ENCODE measurements at places on chromosomes 11 and 22.

GRCh38 chr11:33802194-33802950 lies 28.1 kb upstream of the FBXO3 start:
- peak; percentile 70 for DNase-seq

GRCh38 chr11:17161515-17161914 lies 46.3 kb downstream of the PIK3C2A start:
- no peak for DNase-seq

DNA sequence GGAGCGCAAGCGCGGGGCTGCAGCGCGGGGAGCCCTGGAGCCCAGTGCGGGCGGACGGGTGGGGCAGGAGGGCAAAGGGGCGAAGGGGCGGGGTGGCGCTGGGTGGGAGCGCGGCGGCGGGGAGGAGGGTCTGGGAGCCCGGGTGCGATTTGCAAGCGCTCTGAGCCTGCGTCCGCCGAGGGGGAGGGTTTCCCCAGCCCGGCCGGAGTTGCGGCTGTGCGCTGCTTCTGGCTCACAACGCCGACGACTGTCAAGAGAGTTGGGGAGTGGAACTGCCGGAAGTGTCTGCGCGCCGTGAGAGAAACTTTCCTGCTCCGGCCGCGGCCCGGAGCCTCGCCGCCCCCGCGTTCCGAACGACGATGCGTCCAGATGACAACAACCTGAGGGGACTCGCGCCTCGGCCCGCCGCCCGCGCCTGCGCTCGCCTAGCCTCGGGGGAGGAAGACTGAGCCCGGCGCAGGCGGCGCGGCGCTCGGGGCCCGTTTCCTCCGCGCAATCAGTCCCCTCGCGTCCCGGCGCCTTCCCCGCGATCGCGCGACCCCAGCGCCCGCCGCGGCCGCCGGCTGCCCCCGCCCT lies at the start of gene ARHGAP42:
TSS of gene ARHGAP42 (plus strand) at position 235 of the 576 bp plus-strand sequence. CDS start 391 bp downstream, outside the sequence.
- DNase-seq, result peak; percentile 47

DNA sequence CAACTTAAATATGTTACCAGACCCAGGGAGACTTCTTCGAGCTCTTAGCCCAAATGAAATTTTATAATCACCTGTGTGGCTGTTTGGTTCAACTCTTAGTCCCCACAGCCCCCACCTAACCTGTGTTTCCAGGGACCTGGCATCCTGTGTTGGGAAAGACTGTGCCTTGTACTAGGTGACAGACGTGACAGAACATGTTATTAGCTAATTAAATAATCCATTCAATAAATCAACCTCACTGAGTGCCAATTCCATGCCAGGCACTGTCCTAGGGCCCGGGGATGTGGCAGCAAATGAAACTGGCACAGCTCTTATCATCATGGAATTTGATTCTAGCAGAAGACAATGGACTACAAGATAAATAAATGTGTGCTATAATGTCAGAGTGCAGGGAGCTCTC lies 431.9 kb downstream of the MIAT start:
- DNase-seq, result no peak

DNA sequence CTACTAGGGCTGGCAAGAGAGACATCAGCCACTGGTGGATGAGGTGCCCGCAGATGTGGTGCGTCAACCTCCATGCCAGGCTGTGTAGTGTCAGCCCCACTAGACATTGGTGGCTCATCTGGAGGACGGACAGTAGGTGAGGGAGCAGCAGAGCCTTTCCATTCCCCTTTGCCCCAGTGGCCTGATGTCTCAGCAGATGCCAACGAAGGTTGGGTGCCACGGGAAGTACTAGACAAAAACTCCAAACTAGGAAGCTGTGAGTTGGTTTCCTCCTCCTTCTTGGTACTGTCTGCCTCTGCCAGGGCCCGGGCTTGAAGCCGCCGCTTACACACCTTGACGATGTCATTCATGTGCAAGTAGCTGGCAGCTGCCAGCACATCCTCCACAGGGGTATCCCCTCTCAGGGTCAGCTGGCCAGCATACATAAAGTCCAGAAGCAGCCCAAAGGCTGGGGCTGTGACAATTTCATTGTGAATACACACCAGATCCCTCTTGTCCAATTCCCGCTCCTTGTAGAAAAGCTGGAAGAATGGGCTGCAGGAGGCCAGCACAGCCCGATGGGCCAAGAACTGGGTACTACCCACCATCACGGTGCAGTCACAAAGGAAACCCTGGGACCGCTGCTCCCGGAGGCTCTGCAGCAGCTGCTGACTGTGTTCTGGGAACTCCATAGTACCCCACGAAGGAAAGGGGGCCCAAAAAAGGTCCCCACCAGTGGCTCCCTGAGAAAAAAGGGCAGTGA lies 795 bp downstream of the ZBTB3 start:
- no peak for DNase-seq

GRCh38 chr11:74492084-74492483 lies 1.4 kb downstream of the LIPT2 start:
- DNase-seq, result no peak

DNA sequence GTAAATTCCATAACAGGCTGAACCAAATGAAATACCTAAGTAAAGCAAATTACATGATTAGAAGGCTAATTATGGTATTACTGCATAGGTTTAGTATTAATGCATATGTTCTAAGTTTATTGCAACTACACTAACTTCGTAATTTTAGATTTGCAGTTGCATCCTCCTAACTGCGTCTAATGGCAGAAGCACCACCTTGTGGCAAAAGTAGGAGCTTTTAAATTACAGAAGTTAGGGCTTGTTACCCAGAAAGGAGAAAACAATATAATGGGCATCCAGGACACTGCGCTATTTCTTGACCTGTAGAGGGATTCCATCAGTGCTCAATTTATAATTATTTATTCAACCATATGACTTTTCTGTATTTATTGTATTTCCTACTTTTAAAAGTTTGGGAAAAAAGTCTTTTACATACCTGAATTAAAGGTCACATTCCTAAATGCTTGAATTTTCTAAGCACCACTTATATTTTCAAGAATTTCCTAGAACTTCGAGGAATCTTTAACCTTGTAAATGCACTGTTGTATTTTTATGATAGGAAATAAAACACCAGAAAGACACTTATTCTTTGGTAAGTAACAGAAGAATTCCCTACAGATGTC lies 16.3 kb upstream of the GPR83 start:
- DNase-seq, result no peak

DNA sequence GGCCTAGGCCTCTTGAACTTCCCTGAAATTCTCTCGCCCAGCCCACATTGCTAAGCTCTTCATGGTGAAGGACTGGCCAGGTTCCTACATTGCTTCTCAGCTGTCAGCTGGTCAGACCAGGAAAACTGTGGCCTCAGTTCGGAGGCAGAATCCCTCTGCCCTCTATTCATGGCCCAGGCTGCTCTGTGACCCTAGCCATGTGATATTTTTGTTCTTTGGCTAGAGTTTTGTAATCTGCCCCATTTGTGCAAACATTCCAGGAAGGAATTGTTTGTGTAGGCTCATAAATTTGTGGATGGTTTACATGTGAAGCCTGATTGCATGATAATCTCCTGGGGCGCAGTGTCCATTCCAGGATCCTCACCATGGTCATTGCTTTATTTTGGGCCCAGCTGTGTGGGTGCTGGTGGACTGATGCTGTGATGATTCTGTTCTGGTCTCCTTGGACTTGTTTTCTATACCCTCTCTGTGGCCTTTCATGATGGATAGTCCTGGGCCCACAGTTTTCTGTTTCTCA lies 149.1 kb upstream of the E2F8 start:
- no peak for DNase-seq

GRCh38 chr11:105490333-105490732 lies 119.5 kb upstream of the GRIA4 start:
- DNase-seq, result no peak

DNA sequence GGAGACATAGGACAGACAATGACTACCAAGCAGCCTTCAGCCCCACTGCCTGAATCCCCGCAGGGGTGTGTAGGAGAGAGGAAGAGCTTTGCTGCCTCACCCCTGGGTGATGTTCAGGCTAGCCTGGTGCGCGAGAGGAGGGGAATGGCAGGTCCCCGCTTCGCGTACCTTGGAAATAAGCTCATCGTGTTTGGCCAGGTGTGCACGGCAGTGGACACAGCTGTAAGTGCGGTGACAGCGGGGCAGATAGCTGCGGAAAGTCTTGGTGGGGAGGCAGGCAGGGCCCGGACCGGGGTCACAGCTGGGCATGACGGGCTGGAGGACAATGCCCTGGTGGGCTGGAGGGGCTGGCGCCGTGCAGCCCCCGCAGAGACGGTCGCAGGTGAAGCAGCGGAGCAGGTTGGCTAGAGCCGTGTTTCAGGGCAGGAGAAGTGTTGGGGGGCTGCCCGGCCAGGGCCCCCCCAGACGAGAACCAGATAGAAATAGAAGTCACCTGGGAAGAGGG lies 2.9 kb downstream of the YPEL4 start:
- DNase-seq, result no peak
